Renal pelvis (tissue), 12 donors: ENCODE measurements at places on chromosomes 7 and 10. TPM values are rescaled to one million over a fixed set of nuclear protein-coding genes. Genes with fewer than 3 reads are reported as not detected.

GRCh38 chr7:132275416-132276233, 300.6 kb downstream of the PLXNA4 start:
- no peak for DNase-seq

DNA sequence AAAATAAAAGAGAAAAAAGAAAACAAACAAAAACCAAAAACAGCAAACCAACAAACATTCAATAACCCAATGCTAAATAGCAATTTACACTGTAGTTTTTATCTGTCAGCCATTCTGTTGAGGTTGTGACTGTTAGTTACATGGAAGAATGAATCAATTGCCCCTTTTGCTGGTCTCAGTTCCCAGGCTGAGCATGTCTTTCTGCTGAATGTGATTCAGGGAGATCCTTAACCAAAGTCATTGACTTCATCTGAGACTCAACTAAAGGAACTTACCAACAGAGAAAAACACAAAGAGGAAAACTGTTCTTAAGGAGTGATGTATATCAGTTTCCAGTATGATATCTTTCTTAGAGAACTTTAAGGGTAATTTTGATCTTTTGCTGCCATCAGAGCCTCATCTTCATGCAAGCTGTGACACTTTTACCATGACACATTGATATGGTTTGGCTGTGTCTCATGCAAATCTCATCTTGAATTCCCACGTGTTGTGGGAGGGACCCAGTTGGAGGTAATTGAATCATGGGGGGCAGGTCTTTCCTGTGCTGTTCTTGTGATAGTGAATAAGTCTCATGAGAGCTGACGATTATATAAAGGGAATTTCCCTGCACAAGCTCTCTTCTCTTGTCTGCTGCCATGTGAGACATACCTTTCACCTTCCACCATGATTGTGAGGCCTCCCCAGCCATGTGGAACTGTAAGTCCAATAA, 469.8 kb downstream of the KIF20B start:
- DNase-seq = no peak

- no peak for DNase-seq
Measured at GRCh38 chr7:7251742-7252141, 69.4 kb downstream of the C1GALT1 start.

DNA sequence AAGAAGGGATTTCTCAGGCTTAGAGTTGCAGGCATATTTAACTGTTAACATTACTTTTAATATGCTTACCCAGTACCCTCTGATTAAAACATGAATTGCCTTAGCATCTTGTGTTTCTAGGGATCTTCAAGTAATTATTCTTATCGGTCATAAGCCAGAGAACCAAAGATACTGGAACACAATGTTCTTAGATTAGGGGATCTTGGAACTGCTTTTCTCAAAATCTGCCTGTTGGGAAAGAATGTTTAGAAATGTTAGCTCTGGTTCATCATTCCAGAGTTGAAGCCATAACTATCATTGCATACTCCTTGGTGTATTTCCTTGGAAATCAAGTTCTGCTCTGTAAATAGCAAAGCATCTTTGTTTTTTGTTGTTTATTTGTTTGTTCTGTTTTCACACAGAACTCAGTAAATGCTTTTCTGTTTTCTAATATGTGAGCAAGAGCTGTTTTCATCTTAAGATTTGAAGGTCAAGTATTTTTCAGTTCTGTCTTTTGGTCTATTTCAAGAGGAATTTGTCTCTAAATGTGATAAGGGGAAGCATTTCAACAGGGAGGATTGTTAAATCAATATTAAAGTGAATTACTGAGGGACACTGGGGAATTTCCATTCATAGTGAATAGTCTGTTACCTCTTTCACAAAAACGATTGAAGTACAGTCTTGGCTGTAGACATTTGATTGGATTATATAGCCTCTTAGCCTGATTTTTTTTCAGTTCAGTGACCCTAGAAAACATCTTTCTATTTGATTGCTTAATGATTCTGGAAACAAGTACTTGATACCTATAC, 103.2 kb upstream of the CYP26C1 start:
- no peak for DNase-seq

Gene KAZALD1
- polyA plus RNA-seq = 13.6 TPM
